Uterus (tissue), 4 donors: ENCODE measurements at places on chromosomes 16 and 17. TPM values are rescaled to one million over a fixed set of nuclear protein-coding genes. Genes with fewer than 3 reads are reported as not detected.

TPSAB1 gene
- total RNA-seq, result 96.2 TPM

ZG16B gene
- total RNA-seq, result 1.3 TPM

GJD3 gene
- total RNA-seq, result not detected

DNA sequence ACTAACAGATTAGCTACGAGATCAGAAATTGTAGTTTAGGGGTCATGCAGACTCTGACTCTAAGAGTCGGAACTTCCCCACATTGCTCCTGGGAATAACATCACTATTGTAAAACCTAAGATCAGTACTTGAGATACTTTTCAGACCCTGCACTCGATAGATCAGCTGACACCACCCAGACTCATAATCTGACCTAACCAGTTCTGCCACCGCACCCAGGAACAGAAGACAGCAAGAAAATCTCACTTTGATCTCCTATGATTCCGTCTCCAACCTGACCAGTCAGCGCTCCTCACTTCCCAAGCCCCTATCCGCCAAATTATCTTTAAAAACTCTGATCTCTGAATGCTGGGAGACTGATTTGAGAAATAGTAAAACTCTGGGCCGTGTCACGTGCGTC, 27.2 kb upstream of the ASGR2 start:
- no peak overlapping the region for H3K27ac ChIP-seq
- no peak overlapping the region for H3K4me3 ChIP-seq
- no peaks in the 10 kb centered on the region for H3K36me3 ChIP-seq
- no peak for DNase-seq

DNA sequence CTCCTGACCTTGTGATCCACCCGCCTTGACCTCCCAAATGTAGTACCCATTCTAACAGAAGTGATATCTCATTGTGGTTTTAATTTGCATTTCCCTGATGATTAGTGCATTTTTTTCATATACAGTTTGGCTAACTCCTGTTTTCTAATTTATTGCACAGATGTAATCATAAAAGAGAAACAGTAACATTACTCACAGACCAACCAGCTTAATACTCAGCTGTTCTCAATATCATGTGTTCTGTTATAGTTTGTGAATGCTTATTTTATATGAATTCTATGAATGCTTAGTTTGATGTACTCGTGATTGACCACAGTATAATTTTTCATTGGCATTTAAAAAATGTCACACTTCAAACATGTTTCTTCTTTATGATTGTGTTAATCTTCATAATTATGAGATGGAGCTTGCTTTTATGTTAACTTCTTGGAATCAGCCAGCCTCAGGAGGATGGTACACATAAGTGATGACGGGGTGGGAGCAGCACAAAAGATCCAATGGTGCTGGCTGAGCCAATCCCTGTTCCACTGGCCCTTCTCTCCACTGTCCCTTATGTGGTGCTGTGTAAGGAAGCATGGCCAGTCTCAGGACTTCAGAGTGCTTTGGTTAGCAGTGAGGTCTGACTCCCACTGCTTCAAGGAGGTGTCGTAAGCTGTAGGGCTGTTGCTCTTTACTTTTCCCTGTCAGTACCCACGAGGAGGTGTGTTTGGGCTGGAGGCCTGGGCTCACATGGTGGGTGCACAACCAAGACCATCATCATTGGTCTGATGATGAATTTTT, 191.0 kb downstream of the SPECC1 start:
- H3K4me3 ChIP-seq, result no peak overlapping the region
- no peaks in the 10 kb centered on the region for H3K36me3 ChIP-seq
- H3K4me1 ChIP-seq, result no peaks in the 10 kb centered on the region
- no peaks in the 10 kb centered on the region for H3K27me3 ChIP-seq
- no peak for DNase-seq
